Stimulated activated CD8-positive, alpha-beta memory T cell treated with anti-CD3 and anti-CD28 coated beads, Interleukin-15, amount 100 ng/mL, for 24 hours (primary cell): ENCODE measurements at places on chromosomes 12 and 14.

DNA sequence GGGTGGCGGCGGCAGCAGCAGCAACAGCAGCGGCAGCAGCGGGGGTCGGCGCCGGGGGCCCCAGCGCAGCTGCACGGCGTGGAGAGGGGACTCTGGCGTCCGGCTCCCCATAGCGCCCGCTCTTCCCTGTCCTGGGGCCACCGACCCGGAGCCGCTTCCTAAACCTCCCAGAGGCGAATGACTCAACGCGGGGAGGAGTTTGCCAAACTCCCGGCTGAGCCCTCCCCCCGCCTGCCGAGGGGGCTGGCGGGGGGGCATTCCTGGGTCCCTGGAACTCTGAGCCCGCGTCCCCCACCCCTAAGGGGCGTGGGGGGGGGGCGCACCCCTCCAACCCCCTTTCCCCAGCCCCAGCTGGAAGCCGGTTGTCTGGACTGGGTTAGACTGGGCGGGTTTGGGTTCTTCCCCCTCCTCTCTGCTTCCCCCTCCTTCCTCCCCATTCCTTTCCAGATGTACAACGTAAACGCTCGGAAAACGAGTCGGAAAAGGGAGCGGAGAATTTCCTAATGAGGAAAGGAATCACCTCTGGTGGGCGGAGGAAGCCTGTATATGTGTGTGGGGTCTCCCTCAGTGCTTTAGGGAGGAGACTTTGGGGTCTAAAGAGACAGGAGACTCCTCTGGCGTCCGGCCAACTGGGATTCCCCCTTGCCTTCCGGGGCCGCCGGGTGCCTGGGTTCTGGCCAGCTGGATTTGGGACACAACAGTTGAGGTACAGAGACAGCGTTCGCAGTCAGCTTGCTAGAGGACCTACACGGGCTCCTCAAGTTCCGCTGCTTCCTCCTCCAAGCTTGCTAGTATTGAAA is at the start of gene ITGA5:
Gene ITGA5 (minus strand): TSS at position 179 of the 800 bp plus-strand sequence. CDS start 68 bp downstream, at position 111.
- no peak for DNase-seq

DNA sequence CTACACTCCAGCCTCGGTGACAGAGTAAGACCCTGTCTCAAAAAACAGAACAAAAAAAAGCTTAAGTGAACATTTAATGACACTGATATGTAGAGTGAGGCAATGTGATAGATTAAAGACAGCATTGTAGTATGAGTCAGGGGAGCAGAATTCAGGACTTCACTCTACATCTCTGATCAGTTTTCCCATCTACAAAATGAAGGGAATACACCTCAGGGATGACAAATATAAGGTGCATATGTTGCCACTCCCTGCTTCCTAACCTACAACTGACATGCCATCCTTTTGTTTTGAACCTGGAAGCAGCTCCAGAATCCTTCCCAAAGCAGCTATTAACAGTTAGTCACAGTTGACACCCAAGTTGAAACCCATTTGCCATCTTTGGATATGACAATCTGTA is 30.9 kb upstream of the STRN3 start:
- DNase-seq, result no peak

DNA sequence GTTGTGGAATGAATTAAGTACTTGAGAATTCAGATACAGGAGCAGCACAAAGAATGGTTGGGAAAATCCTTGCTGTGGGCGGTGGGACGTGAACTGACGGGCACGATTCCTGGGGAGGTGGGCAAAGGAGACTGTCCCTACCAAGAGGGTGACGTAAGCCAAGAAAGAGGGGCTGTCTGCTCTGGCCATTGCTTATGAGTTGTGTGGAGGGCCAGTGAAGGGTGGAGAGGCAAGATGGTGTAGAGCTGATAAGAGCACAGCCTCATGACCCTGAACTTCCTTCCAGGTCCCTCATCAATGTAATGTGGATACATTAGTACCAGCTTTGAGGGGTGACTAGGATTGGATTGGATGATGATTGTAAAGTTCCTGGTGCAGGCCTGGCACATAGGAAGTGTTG is 50.2 kb downstream of the WDR20 start:
- DNase-seq, result no peak

- no peak for DNase-seq
Measured at GRCh38 chr12:97300891-97301290, 161.7 kb upstream of the RMST start.

DNA sequence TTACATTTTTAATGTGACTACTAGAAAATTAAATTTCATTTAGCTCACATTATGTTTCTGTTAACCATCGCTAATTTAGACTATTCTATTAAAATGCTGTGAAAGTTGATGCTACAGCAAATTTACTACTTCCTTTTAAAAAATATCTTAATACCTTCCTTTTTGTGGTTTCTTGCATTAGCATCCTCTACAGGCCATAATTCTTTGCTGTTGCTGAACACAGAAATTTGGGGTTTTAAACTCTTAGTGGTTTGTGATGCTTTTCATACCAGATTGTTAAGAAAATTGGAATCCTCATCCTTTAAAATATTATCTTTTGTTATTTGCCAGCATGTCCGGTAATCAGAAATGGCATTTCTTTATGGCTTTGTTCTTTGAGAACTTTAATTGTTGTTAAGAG is 18.1 kb downstream of the WNK1 start:
- DNase-seq, result no peak

DNA sequence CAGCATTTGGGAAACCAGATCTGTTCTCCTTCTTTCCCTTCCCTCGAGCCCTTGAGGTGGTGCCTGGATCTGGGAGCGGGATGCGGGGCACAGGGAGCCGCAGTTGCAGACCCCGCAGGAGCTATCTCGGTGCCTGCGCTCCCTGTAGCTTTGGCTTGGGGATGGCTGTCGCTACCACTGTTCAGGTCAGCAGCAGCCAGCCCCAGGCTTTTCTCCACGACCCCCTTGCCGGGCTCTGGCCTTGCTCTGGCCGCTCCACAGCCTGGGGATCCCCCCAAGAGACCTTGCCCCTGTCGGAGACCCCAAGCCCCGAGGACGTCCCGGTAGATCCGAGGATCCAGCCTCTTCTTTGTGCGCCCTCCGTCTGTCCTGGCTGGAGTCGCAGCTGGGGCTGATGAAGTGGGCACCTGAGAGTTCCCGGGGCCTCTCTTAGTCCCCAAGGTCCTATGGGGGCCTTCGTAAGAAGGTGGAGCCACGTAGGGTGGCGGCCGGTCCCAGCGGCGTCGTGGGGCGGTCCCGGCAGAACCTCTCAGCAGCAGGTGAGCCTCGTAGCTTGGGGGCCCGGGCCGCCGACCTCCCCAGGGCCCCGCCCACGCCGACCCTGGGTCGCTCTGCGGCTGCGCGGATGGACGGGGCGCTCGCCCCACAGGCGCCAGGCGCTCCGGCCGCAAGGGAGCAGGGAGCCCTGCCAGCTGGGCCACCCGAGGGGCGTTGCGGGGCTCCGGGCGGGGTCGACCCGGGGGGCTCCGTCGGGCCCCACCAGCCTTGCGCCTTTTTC is 1.3 kb downstream of the DDN start:
- DNase-seq, result no peak

GRCh38 chr14:48349689-48350088 is 674.3 kb upstream of the MDGA2 start:
- DNase-seq, result no peak

DNA sequence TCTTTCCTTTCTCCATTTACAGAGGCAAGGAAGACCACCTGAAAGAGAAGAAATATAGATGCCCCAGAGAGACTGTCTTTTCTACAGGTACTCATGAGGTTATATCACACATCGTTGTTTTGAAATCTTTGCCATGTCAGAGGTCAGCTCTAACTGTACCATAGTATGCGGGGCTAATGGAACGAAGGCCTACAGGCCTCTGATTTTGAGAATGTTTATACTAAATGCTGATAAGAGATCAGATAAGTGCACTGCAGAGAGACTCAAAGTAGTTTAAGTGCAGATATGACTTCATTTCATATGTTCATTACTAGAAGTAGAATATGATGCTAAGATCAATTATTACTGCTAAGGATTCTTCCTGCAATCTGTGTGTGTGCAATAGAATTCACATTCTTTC is 1005.0 kb downstream of the GALC start:
- no peak for DNase-seq

GRCh38 chr12:94135896-94136295 is 12.5 kb upstream of the PLXNC1 start:
- DNase-seq, result no peak

GRCh38 chr14:96081767-96082400 is 42.7 kb downstream of the C14orf132 start:
- no peak for DNase-seq

DNA sequence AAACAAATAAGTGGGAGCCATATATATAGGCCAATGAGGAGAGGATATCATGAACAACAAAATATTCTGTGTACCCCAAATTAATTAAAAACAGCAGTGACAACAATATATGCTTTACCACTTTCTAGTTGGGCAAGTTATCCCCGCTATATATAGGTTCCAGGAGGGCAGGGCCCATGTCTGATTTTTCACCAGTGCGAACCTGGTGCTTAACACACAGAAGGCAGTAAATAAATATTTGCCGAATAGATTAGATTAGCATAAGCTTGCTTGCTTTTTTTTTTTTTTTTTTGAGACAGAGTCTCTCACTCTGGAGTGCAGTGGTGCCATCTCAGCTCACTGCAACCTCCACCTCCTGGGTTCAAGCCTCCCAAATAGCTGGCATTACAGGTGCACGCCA is 3.4 kb upstream of the MIP start:
- no peak for DNase-seq

- no peak for DNase-seq
Measured at GRCh38 chr12:2680676-2681039, 114.1 kb upstream of the FKBP4 start.

DNA sequence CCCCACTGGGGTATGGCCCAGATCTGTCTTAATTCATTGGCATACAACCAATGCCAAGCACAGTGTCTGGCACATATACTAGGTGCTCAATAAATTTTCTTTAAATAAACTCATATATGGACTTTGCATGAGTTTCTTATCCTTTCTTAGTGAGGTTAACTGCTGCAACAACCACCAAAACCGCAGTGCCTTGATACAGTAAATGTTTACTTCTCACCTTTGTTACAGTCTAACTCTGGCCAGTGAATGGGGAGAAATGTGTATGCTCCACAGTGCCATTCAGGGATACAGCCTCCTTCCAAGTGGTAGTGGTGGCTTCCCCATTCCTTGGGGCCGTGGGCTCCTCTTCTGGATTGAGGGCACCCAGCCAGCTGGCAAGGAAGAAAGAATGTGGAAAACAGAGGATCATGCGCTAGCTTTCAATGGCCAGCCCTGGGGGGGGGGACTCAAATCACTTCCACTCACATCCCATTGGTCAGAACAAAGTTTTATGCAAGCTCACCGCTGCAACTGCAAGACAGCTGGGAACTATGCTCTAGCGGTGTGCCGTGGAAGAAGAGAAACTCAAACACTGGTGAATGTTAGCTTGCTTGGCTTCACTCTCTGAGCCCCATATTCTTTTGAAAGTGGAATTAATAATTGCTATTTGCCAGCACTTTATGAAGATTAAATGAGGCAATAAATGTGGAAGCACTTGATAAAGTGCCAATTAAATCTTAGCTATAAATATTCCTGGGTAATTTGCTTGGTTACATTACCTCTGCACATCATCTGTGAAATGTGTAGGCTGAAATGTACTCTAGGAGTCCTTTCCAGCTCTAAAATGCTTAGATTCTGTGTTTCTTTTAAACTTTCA is 51.0 kb upstream of the SOCS2 start:
- no peak for DNase-seq

DNA sequence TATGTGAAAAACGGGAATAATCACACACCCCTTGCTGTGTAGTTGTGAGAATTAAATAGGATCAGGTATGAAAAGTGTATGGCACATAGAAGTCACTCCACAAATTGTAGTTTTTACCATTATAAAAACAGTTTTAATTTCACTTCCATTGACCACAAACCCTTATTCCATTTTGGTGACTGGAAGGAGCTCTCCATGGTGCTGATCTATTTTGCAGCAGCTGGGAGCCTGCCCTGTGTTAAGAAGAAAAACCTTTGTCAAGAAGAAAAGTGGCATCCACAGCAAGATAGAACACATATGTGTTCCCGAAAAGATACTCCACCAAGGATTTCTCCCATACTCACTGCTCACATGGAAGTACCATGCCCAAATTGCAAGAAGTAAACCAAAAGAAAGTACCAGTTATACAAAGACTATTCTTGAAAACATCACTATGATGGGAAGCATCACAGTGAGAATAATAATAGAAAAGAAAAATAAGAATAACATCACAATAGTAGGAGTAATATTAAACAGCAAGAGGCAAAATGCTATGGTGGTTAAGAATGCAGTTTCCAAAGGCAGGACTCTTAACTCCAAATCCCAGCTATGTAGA is 58.7 kb downstream of the TUNAR start:
- no peak for DNase-seq

- DNase-seq, result peak; percentile 100
Measured at GRCh38 chr12:112012775-112013600, at the start of the genes ERP29 and TMEM116. ERP29 (plus strand) TSS chr12:112013426; CDS start chr12:112013466, 40 bp downstream. TMEM116 (minus strand) TSS chr12:112013165; CDS start chr12:112005270, 7,895 bp downstream.

DNA sequence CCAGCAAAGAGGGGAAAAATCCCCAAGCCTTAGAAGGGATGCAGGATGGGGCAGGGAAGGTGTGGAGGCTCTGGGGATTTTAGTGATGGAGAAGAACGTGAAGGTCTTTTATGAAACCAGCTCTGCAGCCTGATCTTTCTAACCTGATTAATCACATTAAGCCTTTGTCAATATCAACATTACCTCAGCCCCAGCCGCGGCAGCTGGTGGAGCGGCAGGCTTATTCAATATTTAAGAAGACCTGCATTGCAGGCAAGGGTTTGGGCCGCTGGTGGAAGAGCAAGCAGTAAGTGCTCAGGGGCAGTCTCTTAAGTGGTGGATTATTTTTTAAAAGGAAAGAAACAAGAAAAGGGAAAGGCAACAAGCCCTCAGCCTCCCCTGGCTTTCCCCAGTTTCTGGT is 16.6 kb downstream of the RPH3A start:
- DNase-seq, result no peak

- DNase-seq, result no peak
Measured at GRCh38 chr14:53537422-53538315, 384.5 kb upstream of the DDHD1 start.

- no peak for DNase-seq
Measured at GRCh38 chr12:93567174-93567573, 5.3 kb upstream of the SOCS2 start.

GRCh38 chr14:104141621-104142091 is 3.3 kb downstream of the KIF26A start:
- no peak for DNase-seq

DNA sequence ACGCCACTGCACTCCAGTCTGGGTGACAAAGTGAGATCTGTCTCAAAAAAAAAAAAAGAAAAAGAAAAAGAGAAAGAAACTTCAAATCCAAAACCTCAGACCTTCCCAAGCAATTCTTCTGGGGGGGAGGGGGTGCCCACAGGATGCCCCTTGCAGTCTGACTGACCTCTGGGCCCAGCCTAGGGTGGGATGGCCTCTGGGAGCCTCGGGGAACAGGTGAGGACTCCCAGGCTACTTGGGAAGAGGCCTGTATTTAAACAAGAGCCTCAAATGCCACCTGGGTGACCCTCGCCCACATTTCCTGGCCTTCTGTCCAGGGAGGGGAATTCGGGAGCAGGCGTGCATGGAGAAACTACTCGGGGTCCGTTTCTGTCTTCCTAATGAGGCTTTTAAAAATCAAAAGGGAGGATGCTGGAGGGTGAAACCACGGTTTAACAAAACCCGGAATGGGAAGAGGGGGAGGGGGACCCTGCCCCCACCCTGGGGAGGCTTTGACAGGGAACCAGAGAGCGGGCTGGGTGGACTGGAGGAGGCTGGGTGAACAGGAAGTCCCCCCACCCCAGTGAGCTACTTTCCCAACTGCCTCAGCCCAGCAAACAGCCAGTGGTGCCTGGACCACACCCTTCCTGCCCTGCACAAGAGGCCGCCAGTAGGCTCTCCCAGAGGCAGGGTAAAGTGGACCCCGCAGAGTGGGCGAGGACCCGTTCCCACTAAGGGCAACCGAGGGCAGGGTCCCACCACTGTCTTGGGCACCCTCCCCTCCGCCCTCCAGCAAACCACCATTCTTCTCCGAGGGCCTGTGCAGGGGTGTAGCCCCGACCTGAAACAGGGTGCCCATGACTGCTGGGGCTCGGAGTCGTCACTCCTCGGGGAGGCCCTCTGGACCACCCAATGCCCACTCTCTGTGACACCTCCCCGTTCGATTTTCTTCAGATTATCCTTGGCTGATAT is 1.5 kb upstream of the FBRSL1 start:
- no peak for DNase-seq
